Naive thymus-derived CD4-positive, alpha-beta T cell (primary cell): ENCODE measurements at places on chromosomes 2 and 18. TPM values are rescaled to one million over a fixed set of nuclear protein-coding genes. Genes with fewer than 3 reads are reported as not detected.

DNA sequence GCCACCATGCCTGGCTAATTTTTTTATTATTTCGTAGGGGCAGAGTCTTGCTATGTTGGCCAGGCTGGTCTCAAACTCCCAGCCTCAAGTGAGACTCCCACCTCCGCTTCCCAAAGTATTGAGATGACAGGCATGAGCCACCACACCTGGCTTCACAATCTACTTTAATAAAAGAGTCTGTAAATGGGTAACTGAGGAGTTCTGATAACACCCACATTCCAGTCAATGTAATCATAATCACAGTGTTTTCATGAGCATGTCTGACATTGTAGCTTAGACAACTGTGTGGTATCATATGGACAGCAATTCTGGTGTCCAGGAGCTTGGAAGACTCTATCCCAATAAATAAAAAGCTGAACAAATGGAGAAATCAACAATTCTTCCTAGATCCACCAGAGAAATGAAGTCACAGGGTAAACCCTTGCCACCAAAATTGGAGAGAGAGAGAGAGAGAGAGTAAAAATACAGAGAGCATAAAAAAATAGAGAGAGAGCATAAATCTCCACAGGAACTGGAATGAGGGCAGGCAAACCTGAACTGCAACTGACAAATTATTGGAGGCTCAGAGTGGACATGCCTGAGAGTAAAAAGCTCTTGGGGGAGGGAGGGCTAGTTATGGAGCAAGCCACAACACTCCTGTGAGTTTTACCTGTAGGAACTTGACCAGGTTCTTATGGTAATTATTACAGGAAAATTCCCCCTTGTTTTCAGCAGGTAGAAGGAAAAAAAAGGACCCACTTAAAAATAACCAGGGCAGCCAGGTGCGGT is 12.4 kb upstream of the NBEAL1 start:
- no peak overlapping the region for H3K27ac ChIP-seq
- H3K27me3 ChIP-seq = no peaks in the 10 kb centered on the region
- no peak for DNase-seq
- H3K4me1 ChIP-seq = no peaks in the 10 kb centered on the region
- H3K36me3 ChIP-seq = no peaks in the 10 kb centered on the region

DNA sequence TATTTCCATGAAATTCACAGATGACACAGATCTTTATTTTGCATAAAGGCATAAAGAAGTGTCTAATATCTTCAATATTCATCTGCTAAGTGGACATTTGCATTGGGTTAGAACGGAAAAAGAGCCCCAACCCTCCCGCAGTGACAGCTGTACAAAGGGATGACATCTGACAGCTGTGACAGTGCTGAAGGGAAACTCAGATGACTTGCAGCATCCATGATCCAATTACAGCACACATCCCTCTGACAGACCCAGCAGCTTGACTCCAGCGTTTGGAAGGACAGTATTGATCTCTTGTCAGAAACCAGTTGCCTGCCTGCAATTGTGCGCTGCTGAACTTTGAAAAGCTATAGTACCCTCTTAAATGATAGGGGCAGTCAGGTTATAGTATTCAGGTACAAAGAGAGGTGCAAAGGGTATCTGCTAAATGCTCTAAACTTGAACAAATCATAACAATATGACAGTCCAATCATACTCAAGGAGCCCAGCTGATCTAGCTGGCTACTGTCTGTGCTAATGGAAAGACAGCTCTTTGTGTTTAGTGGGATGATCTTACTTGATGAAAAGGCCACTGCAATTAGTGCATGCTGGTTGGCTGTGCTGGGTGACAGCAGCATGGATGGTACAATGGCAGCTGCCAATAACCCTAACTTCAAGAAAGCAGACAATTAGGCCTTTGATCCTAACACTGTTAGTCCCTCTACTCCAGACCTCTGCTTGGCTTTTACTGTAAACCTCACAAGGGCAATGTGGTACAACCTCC is 599.2 kb downstream of the NR4A2 start:
- DNase-seq = no peak
- no peak overlapping the region for H3K4me3 ChIP-seq
- no peaks in the 10 kb centered on the region for H3K27me3 ChIP-seq
- H3K4me1 ChIP-seq = no peaks in the 10 kb centered on the region

DNA sequence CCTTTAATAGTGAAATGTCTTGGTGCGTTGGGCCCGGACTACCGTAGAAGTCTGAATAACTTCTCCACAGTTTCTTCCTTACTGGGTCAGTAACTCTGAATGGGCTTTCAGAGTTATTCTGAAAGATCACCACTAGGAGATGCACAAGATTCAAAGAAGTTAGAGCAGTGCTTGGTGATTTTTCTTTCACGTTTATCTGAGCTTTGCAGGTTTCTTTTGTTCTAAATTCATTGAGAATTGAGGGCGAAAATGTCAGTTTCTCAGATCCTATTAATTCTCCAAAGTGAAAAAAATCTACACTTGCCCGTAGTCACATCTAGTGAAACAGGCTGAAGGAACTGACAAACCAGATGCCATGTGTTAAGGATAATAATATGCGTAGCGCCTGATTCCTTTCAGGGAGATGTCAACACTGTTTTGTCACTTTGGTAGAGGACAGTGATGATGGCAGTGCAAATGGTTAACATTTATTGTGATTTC is 70.1 kb downstream of the QPCT start:
- no peaks in the 10 kb centered on the region for H3K36me3 ChIP-seq
- no peaks in the 10 kb centered on the region for H3K27me3 ChIP-seq
- H3K4me1 ChIP-seq = no peaks in the 10 kb centered on the region

DNA sequence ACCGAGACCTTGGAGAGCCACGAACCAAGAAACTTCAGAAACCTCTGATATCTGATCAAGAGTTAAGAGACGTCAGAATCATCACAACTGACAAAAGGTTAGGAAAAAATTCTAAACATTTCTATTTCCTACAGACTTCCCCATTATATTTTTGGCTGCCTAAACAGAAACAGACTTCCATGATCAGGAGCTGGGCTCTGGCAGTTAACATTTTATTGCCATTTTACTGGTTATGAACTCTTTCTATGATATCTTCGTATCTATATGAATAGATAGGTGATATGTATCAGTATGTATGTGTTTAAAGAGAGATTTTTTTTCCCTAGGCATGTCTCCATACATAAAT is 31.1 kb upstream of the PPP1R1C start:
- H3K27ac ChIP-seq = no peak overlapping the region
- H3K4me3 ChIP-seq = no peak overlapping the region
- H3K36me3 ChIP-seq = no peaks in the 10 kb centered on the region
- no peaks in the 10 kb centered on the region for H3K27me3 ChIP-seq

The VWA3B gene
- total RNA-seq = not detected

DNA sequence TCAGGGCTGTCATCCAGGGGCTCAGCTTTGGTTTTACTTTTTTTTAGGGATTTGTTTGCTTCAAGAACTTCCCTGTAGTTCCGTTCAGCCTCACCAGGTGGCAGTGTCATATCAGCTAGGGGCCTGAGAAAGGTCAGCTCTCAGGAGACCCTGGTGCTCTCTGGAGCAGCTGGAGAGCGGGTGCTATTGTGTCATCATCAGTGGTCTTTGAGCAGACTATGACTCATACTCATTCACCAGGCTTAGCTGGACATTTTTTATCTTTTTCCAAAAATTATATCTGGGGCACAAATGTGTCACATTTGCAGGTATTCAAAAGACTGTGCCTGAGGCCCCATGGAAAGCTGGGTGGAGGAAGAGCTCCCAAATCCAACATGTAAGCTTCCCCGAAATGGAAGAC is 24.4 kb downstream of the ZNF892 start:
- H3K27ac ChIP-seq = no peak overlapping the region
- no peak overlapping the region for H3K4me3 ChIP-seq
- no peaks in the 10 kb centered on the region for H3K36me3 ChIP-seq
- no peaks in the 10 kb centered on the region for H3K27me3 ChIP-seq

DNA sequence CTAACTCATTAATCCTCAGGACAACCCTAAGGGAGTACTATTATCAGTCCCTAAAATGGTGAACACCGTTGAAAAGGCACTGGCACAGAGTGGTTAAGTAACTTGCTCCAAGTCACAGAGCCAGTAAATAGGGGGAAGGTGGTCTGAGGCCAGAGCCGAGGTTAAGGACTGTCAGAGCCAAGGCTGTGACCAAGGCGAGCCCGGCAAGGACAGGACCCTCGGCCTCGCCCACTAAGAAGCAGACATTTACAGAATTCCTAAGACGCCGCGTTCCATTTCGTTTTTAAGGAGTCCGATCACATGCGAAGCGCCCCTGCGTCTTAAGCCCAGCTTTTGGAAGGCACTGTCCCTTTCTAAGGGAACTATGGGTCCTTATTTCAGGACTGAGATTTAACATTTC is 1.1 kb downstream of the PDIA6 start:
- peak overlapping the region; percentile 86 for H3K27ac ChIP-seq
- H3K4me3 ChIP-seq = peak overlapping the region; percentile 73
- H3K27me3 ChIP-seq = no peaks in the 10 kb centered on the region
- DNase-seq = no peak

The SLC38A11 gene
- not detected for total RNA-seq

The TMEM237 gene
- 4.7 TPM for total RNA-seq

DNA sequence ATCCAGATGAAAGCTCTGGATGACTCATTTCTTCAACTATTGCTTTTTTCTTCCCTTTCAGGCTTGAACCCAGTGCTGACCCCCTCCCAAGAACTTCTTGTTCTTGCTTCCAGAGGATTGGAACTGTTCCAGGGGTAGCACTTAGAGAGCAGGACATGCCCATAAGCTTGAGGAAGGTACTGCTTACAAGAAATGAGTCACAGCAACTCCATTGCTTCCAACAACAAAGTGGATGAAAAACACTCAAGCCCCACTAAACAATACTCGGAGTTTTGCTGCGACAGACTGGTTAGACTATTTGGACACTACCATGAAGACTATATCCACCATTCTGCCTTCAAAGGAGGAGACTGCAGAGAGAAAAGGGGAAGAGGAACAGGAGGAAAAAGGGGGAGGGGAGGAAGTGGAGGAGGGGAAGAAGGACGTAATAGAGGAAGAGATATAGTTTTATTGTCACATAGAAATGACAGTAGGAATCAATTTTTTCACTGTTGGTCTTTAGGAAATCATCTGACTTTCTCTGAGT is 1.6 kb upstream of the EPC2 start:
- H3K36me3 ChIP-seq = no peaks in the 10 kb centered on the region
- no peak for DNase-seq
- H3K4me3 ChIP-seq = no peak overlapping the region
- no peaks in the 10 kb centered on the region for H3K27me3 ChIP-seq
- H3K4me1 ChIP-seq = peaks cover 15% of the 10 kb centered on the region

DNA sequence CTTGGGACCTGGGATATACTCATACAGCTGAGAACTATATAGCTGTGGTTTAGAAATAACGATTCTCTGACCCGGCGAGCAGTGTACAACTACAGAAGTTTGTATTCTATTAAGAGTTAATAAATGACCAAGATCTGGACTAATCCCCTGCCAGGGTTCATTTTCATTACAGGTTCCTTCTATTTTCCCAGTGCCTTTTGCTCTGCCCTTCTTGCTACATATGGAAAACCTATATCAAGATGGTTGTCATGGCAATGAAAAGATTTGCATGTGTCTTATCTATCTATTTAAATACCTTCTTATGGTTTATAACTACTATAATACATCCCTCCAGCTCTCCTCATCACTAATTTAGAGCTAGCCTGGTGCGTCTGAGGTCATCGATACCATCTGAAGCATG is 965.2 kb downstream of the BCL11A start:
- H3K4me1 ChIP-seq = no peaks in the 10 kb centered on the region
- no peak overlapping the region for H3K4me3 ChIP-seq
- no peaks in the 10 kb centered on the region for H3K27me3 ChIP-seq
- H3K27ac ChIP-seq = no peak overlapping the region

GRCh38 chr2:85920810-85921545 is 32.2 kb upstream of the ST3GAL5 start:
- H3K27me3 ChIP-seq = no peaks in the 10 kb centered on the region
- H3K27ac ChIP-seq = no peak overlapping the region
- DNase-seq = no peak
- no peaks in the 10 kb centered on the region for H3K4me1 ChIP-seq
- H3K4me3 ChIP-seq = no peak overlapping the region
- no peaks in the 10 kb centered on the region for H3K36me3 ChIP-seq

DNA sequence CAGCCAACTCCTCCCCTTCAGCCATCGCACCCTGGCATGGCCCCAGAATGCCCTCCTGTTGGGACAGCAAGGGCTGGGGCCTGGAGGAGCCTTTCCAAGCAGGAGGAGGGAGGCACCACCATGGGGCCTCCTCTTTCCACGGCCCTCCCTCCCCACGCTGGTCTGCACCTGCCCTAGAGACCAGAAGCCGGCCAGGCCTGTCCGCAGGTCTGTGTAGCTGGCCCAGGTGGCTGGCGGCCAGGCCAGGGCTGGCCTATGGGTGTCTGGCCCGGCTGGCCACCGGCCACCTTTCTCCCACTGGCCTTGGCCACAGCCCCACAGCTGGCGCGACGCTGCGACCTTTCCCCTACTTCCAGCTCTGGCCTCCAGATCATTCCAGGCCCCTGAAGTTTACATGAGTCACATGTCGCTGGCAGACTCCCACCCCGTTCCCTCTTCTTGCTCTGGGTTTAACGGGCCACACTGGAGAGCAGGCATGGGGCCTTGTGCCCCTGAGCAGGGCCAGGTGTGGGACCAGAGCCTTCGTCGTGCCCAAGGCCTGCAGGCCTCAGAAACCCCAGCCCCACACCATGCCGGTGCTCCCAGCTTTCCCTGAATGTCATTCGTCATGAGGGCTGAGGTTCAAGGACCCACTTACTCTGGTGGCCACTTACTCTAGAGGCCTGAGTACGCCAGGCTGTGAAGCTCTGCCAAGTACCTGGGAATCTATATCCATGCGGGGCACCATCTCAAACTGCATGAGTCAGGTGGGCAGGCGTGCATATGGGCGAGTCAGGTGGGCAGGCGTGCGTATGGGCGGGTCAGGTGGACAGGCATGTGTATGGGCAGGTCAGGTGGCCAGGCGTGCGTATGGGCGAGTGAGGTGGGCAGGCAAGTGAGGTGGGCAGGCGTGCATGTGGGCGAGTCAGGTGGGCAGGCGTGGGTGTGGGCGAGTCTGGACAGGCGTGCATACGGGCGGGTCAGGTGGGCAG is 33.3 kb upstream of the KLF11 start:
- H3K36me3 ChIP-seq = no peaks in the 10 kb centered on the region
- H3K27me3 ChIP-seq = no peaks in the 10 kb centered on the region
- H3K4me1 ChIP-seq = no peaks in the 10 kb centered on the region
- H3K4me3 ChIP-seq = no peak overlapping the region
- H3K27ac ChIP-seq = no peak overlapping the region
